ENCODE measurements at places on chromosomes 6 and 20.

- DNase-seq, result no peak
These were observed 8.6 kb downstream of the IP6K3 start for GRCh38 chr6:33738153-33738552.

- no peak for DNase-seq
These were observed 159.6 kb upstream of the FLRT3 start for GRCh38 chr20:14497004-14497403.

- DNase-seq, result no peak
These were observed 21.4 kb upstream of the SCUBE3 start for GRCh38 chr6:35192301-35192860.

DNA sequence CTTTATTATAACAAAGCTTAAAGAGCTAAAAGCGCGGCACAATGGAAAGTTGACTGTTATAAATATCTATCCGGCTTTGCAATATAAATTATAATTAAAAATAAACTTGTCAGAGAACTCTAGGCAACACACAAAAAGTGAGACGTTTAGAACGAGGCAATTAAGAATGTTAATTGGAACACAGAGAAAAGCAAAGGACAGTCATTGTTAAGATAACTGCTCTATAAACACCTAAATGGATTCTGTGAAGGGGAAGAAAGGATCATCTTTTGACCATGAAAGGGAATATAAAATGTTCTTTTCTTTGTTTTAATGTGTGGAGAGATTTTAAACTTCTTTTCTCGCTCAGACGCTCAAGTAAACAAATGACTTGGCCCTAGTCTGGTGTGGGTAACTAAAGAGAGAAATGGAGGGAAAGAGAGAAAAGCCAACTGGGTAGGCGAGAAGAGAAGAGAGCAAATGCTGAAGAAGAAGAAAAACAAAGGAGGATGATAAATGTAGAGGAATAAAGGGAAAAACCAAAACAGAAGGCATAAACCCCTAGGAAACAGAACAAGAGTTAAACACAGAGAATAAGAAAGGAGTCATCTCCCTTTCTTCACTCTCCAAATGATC lies 9.3 kb upstream of the SALL4 start:
- no peak for DNase-seq

DNA sequence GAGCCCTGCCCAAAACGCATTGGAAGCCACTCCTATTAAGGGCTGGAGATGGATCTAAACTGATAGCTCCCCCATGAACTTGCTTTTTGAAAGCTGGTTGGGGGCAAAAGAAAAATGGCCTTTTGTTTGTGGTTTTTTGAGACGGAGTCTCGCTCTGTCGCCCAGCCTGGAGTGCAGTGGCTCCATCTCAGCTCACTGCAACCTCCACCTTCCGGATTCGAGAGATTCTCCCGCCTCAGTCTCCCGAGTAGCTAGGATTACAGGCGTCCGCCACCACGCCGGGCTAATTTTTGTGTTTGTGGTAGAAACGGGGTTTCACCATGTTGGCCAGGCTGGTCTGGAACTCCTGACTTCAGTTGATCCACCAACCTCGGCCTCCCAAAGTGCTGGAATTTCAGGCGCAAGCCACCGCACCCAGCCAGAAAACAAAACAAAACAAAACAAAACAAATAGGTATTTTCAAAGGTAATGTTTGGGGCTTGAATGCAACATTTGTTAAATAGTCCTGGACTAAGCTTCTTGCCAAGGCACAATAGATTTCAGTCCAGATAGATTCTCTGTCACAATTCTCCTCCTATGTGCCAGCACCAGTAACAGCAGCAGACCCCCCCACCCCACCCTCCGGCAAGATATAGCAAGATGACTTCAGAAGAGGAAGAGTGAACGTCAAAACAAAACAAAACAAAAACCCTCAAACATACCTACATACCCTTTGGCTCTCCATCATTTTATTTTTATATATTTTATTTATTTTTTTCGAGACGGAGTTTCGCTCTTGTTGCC lies 26.5 kb upstream of the ABT1 start:
- no peak for DNase-seq

GRCh38 chr6:33886673-33887144 lies 82.9 kb upstream of the MLN start:
- DNase-seq, result peak; percentile 42

- no peak for DNase-seq
These were observed 50.0 kb downstream of the HUS1B start for GRCh38 chr6:606829-607379.

- DNase-seq, result no peak
These were observed 11.7 kb downstream of the ACSS1 start for GRCh38 chr20:25046181-25046641.

- DNase-seq, result no peak
These were observed 36.3 kb downstream of the PPP1R3G start for GRCh38 chr6:5121479-5121878.

DNA sequence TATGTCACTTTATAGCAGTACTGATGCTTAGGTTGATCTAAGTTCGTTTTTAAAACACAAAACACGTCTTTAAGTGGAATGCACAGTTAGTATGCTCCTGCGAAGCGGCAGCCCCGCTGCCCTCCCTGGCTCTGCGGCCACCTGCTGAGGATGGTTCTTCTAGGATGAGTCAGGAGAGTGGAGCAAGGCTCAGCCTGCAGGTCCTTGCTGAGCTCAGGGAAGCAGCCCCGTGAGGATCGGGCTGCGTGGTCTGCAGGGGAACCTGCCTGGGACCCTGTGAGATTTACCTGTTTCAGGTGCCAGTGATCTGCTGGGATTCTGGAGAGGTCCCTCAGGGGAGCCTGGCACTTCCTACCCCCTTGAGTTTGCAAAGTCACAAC lies 57.5 kb downstream of the SYNJ2 start:
- DNase-seq, result no peak

DNA sequence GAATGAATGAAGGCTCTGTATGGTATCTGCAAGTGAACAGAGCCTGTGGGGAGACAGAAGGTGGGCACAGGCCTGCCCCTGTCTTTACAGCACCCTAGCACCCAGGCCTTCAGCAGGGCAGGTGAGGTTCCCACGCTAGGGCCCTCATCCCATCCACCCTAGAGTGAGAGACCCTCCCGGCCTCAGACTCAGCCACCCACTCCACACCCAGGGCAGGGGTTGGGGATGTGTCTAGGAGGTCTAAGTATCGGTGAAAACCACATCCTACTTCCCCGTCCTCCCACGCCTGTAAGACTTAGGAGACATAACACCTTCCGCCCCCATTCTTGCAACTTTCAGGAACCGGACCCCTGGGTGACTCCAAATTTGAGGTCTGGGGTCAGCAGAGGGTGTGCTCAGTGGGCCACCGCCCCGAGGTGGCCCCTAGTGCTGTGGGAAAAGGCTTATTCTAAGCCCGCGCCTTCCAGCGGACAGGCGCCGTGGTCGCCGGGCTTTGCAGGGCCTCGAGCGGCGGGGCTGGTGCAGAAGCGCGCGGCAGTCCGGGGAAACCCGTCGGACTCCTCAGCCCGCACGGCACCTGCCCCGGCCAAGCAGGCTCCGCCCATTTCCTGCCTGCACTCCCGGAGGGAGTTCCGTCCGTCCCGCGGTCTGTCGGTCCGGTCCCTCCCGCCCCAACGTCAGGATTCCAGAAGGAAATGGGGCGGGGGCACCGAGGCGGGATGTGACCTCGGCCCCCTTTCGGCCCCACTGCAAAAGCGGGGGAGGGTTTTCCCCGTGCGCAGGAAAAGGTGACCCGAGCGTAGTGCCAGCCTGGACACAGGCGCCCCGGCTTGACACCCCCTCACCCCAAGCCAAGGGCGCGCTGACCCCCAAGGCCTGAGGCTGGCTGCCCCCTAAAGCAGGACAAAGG lies 868 bp downstream of the SAMD10 start:
- DNase-seq, result peak; percentile 50

DNA sequence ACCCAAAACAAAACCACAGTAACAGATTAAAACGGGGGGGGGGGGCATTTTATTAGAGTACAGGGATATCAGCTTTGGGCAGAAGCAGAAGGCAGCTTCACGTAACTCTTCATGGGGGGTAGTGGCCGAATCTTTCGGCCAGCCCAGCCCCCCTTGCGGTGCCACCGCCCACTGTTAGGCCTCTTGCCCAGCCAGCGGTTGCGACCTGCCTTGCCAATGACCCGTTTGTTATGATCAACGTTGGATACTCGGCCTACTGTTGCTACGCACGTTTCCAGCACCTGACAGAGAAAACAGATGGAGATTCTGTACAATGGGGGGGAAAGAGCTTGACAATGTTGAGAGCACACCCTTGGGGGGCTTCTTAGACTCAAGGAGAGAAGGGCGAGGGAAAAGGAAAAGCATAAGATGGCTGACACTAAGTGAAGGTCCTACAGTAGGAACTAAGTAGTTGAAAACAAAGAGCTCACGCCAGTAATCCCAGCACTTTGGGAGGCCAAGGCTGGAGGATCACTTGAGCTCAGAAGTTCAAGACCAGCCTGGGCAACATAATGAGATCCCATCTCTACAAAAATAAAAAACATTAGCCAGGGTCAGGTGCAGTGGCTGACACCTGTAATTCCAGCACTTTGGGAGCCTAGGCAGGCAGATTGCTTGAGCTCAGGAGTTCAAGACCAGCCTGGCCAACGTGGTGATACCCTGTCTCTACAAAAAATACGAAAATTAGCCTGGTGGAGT lies 724 bp upstream of the CUL7 start:
- DNase-seq, result no peak

GRCh38 chr6:134746140-134746539 lies 203.8 kb downstream of the ALDH8A1 start:
- DNase-seq, result no peak

DNA sequence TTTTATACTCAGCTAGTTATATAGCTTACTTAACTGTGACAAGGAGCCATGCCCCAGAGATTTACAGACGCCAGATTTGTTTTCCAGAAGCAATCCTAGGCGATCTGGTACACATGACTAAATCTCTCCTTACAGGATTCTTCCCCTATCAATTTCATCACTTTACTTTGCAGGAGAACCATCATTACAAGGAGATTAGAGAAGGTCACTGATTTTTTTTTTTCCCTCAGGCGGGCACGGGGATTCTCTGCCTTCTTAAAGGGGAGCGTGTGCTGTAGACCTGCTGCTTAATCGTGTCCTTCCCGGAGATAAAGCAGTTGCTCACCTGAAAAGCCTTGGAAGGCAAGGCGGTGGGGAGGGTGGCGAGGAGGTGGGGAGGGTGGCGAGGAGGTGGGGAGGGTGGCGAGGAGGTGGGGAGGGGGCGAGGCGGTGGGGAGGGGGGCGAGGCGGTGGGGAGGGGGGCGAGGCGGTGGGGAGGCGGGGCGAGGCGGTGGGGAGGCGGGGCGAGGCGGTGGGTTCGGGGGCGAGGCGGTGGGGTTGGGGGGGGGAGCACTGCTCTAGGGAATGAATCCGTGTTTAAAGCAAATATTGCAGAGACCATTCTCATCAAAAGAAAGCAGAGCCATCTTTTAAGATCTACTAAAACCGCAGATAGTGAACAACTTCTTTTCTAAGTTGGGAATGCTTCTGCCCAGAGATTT lies 14.3 kb upstream of the MRAP2 start:
- DNase-seq, result no peak

- DNase-seq, result no peak
These were observed 542.1 kb upstream of the MAN1A1 start for GRCh38 chr6:119891644-119892043.

DNA sequence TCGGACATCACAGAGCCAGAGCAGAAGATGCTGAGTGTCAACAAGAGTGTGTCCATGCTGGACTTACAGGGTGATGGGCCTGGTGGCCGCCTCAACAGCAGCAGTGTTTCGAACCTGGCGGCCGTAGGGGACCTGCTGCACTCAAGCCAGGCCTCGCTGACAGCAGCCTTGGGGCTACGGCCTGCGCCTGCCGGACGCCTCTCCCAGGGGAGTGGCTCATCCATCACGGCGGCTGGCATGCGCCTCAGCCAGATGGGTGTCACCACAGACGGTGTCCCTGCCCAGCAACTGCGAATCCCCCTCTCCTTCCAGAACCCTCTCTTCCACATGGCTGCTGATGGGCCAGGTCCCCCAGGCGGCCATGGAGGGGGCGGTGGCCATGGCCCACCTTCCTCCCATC lies 11.4 kb upstream of the ZBTB9 start:
- DNase-seq, result no peak

- DNase-seq, result peak; percentile 68
These were observed 95.4 kb downstream of the KHDC1L start for GRCh38 chr6:73129653-73130443.

DNA sequence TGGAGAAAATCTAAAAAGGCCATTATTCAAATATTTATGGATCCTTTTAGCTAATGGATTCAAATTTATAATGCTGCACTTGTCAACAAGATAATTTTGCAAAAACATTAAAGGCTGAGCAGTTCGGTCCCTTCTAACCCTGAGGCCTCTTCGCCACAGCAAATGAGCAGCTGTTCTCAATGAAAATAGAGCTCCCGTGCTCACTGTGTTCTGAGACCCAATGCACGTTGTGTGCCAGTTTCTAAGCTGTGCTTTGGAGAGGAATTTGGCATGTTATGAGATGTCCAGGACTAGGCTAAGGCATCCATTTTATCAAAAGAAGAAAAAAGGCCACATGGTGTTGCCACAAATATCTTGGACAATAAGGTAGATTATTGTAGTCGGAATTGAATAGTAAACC lies 220.1 kb upstream of the TSHZ2 start:
- DNase-seq, result no peak

DNA sequence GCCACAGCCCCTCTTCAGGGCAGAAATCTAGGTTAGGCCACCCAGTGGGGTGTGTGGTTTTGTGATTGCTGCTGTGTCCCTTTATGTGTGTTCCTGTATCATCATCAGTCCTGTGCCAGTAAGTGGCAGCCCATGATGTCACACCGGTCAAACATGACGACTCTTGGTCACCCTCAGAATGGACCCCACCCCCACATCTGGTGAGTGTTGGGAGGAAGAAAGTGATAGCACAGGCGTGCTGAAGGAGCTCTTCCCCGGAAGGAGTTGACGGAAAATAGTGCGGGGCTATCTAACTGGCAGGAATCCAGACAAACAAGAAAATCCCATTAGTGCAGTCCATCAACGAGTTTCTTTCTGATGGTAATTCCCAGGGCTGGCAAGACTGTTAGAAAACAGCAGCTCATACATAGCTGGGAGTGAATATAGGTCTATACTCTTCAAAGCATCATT lies 33.4 kb upstream of the IL17A start:
- DNase-seq, result no peak

- no peak for DNase-seq
These were observed 44.0 kb upstream of the SLC22A16 start for GRCh38 chr6:110520209-110520965.

- no peak for DNase-seq
These were observed 237.7 kb downstream of the HIVEP2 start for GRCh38 chr6:142707255-142707654.

DNA sequence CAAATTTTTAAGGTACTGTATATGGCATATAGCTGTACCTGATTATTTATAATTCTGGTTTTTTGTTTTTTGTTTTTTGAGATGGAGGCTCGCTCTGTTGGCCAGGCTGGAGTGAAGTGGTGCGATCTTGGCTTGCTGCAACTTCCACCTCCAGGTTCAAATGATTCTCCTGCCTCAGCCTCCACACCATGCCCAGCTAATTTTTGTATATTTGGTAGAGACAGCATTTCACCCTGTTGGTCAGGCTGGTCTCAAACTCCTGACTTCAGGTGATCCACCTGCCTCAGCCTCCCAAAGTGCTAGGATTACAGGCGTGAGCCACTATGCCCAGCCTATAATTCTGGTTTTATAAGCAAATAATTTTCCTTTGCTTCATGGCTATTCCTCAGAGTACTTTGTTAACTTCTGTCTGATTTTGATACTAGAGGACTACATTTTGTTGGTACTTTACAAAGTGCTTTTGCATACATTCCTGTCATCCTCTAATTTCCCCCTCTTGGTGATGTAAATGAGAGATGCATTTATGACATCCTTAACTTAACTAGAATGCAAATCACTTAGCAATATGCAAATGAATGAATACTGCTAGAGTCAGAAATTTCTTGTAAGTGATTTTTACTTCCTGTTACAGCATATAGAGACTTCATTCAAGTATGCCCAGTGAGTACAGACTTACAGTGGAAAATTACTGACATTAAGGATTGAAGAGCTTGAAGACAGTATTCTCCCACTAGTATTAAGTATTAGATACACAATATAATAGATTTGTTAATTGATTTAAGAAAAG lies 35.7 kb upstream of the ARID1B start:
- DNase-seq, result no peak
